Effector CD4-positive, alpha-beta T cell (primary cell): ENCODE measurements at places on chromosomes 11 and 22.

- no peak for DNase-seq
Observed at GRCh38 chr11:127003260-127003981, 2.9 kb upstream of the KIRREL3 start.

DNA sequence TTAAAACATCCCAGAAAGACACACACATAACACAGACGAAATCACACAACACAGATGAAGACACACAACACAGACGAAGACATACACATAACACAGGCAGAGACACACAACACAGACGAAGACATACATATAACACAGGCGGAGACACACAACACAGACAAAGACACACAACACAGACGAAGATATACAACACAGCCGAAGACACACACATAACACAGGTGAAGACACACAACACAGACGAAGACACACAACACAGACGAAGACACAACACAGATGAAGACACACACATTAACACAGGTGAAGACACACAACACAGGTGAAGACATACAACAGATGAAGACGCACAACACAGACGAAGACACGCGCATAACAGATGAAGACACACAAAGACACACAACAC is 4.8 kb upstream of the MOB2 start:
- no peak for DNase-seq

GRCh38 chr11:73252577-73253191 is 19.5 kb upstream of the P2RY6 start:
- DNase-seq, result no peak

DNA sequence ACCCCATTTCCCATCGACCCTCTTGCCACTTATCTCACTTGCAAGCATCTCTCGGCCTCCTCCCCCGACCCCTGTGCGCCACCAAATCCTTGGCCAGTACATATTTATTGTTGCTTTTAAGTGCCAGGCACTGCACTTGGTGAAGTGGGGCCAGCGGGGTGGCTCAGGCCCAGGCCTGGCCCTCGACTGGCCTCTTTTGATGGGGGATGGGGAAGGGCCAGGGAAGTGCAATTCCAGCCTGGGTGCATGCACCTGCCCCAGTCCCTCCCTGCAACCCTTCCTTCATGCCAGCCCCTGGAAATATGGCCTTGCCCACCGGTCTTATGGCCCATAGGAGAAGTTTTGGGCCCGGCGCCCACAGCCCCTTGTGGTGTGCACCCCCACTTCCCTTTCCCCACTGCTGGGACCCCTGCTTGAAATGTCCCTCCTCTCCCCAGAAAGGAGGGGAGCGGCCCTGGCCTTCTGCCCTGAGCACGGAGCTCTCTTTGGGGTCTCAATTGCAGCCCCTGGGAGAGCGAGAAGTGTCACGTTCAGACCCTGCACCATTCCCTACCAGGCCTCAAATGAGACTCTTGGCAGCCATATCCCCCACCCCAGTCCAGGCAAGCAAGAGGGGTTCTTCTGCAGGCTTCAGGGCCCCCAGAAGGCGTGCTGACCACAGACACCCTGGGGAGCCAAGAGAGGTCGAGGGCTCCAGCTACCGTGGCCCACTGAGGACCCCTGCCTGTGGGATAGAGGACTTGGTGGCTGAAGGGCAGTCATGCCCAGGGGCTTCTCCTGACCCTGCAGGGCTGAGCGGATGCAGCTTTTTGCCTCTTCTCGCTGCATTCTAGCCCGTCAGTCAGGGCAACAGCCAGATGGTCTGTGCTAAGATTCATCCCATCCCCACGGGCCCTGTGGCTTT is 961 bp downstream of the SUSD2 start:
- no peak for DNase-seq
